ENCODE measurements at places on chromosomes 2 and 18.

- no peak overlapping the region for H3K4me3 ChIP-seq
- H3K36me3 ChIP-seq: peaks cover 12% of the 10 kb centered on the region
- peaks cover 9% of the 10 kb centered on the region for H3K4me1 ChIP-seq
- peaks cover 11% of the 10 kb centered on the region for H3K27me3 ChIP-seq
- DNase-seq: no peak
These were observed 55.5 kb upstream of the ALKAL2 start for GRCh38 chr2:343355-343754.

DNA sequence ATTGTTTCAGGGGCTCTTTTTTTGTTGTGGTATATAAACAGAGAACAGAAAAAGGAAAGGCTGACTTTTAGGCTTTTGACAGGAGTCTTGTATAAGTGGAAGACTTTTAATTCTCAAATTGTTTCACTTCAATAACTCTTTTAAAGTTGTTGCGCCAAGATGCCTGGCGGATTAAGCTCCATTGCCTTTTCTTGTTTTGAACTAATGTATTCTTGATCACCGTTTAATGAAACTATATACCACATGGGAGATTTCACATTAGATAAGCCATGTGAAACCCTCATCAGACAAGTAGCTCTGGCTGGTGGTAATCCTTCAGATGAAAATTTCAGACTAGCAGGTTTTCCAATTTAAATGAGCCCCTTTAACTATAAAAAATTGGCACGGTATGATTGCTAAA is 257.4 kb downstream of the CCDC178 start:
- 0 out of 2 replicates have a peak, but pooled peaks cover 4% of the 10 kb centered on the region for H3K4me1 ChIP-seq
- no peak overlapping the region for H3K4me3 ChIP-seq
- no peaks in the 10 kb centered on the region for H3K36me3 ChIP-seq
- no peak overlapping the region for H3K27ac ChIP-seq

GRCh38 chr2:207223051-207223450 is 57.3 kb upstream of the KLF7 start:
- peaks cover 67% of the 10 kb centered on the region for H3K4me1 ChIP-seq
- H3K27me3 ChIP-seq: peaks cover 11% of the 10 kb centered on the region
- no peaks in the 10 kb centered on the region for H3K36me3 ChIP-seq
- H3K27ac ChIP-seq: no peak overlapping the region

- peaks cover 8% of the 10 kb centered on the region for H3K36me3 ChIP-seq
- H3K4me3 ChIP-seq: no peak overlapping the region
- peaks cover 6% of the 10 kb centered on the region for H3K27me3 ChIP-seq
These were observed 247.1 kb upstream of the SIX2 start for GRCh38 chr2:45256173-45256866.

- H3K4me1 ChIP-seq: peaks cover 2% of the 10 kb centered on the region
- no peak overlapping the region for H3K27ac ChIP-seq
- no peak for DNase-seq
- H3K4me3 ChIP-seq: no peak overlapping the region
- peaks cover 8% of the 10 kb centered on the region for H3K27me3 ChIP-seq
- H3K36me3 ChIP-seq: no peaks in the 10 kb centered on the region
These were observed 10.5 kb upstream of the CYP26B1 start for GRCh38 chr2:72157871-72158771.

GRCh38 chr2:150062416-150062815 is 425.1 kb downstream of the RND3 start:
- peaks cover 71% of the 10 kb centered on the region for H3K4me1 ChIP-seq
- H3K27me3 ChIP-seq: no peaks in the 10 kb centered on the region
- peak overlapping the region; percentile 47 for H3K27ac ChIP-seq

- H3K27ac ChIP-seq: no peak overlapping the region
- no peaks in the 10 kb centered on the region for H3K36me3 ChIP-seq
- H3K27me3 ChIP-seq: no peaks in the 10 kb centered on the region
- no peak overlapping the region for H3K4me3 ChIP-seq
- DNase-seq: no peak
These were observed 115.2 kb downstream of the DIS3L2 start for GRCh38 chr2:232076736-232077135.

DNA sequence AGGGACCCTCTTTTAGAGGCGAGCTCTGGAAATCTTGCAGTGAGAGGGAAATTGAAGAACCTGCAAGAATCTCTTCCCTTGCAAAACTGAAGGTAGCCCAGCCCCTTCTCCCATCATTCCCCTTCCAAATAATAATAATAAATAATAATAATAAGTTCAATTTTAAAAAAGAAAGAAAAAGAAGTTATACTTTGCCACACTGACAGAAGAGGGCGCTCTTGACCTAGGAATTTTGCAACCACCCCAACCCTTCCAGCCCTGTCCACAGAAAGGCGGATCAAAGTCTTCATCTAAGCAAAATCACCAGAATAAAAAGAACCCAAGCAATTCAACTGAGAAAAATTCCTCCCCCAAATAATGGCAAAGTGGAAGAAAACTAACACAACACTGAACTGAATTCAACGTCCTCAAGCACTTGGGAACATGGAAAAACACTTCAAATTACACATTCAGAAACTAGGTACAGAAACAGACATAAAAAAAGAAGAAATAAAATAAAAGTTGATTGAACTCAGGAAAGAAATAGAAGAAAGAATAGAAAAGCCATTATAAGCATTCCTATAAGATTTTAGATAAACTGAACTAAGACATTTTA is 98.9 kb upstream of the GLS start:
- peaks cover 20% of the 10 kb centered on the region for H3K4me1 ChIP-seq

DNA sequence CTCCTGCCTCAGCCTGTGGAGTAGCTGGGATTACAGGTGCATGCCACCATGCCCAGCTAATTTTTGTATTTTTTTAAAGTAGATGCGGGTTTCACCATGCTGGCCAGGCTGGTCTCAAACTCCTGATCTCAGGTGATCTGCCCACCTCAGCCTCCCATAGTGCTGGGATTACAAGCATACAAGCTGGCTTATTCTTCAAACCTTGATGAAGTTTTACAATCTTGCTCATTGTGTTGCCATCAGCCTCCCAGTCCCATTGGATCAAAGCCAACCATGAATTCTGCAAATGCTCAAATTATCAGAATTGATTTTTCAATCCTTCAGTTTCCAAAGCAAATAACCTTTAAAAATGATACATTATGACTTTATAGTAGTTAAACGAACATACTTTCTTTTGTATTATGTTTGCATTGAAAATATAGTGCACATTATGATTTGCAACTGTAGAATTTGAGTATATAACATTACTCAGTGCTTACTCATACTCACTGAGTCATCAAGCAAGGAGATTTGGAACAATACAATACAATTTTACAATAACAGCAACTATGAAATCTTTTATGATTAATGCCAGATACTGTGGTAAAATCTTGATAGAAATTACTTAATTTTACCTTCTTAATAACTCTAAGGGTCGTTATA is 1491.9 kb upstream of the CELF4 start:
- no peak overlapping the region for H3K4me3 ChIP-seq
- H3K27me3 ChIP-seq: no peaks in the 10 kb centered on the region
- H3K27ac ChIP-seq: no peak overlapping the region
- H3K4me1 ChIP-seq: peaks cover 8% of the 10 kb centered on the region

DNA sequence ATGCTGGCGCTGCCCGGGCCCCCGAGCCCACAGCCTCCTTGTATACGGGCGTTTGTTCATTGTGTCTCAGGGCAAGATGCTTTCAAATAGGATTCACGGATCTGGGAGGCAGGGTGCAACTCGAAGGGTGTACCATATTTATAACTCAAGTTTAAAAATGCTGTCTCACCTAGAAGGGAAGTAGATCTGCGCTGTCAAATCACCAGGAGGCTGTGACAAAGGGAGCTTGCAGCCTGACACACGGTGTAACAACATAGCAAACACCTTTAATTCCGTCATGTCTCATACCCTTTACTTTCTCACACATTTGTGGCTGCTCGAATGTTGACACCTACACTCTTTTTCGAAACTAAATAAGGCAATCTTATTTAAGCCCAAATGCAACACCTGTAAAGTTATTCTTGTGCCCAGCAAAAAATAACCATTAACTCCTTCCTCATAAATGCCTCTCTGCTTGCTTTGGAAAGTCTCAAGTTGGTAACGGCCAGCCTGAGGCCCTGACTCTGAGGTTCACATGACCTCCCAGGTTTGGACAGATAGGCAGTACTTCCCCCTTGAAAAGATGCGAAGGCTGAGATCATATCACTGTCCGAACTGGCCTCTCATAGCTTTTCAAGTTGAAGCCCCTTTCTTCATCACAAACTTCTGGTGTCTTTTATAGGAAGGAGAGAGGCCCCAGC is 11.6 kb downstream of the ZEB2 start:
- H3K4me3 ChIP-seq: no peak overlapping the region
- H3K27ac ChIP-seq: no peak overlapping the region
- DNase-seq: no peak
- peaks cover 54% of the 10 kb centered on the region for H3K27me3 ChIP-seq

GRCh38 chr2:237735798-237736197 is 62.8 kb upstream of the RBM44 start:
- H3K4me1 ChIP-seq: peaks cover 72% of the 10 kb centered on the region
- H3K27ac ChIP-seq: peak overlapping the region; percentile 93
- no peak for DNase-seq

DNA sequence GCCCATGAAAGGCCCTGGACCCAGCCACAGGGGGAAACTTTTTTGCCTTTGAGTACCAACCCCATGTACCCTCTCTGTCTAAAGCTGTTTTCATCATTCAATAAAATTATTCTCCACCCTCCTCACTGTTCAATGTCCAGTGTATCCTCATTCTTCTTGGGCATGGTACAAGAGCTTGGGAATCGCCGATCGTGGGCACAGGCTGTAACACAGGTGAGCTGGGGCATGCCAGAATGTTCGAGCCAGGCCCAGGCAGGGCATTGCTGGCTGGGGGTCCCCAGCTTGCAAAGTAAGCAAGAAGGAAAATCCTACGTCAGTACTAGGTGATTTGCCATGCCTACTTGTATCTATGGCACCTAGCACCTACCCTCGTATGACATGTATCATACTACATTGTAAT is 162.1 kb upstream of the NOL4 start:
- H3K27ac ChIP-seq: no peak overlapping the region
- DNase-seq: no peak
- H3K4me1 ChIP-seq: no peaks in the 10 kb centered on the region
- H3K4me3 ChIP-seq: no peak overlapping the region
- no peaks in the 10 kb centered on the region for H3K27me3 ChIP-seq

- no peaks in the 10 kb centered on the region for H3K27me3 ChIP-seq
- no peak for DNase-seq
- peaks cover 43% of the 10 kb centered on the region for H3K36me3 ChIP-seq
- H3K4me1 ChIP-seq: no peaks in the 10 kb centered on the region
- no peak overlapping the region for H3K4me3 ChIP-seq
- H3K27ac ChIP-seq: no peak overlapping the region
These were observed 51.0 kb downstream of the PPP4R1 start for GRCh38 chr18:9563331-9563730.

DNA sequence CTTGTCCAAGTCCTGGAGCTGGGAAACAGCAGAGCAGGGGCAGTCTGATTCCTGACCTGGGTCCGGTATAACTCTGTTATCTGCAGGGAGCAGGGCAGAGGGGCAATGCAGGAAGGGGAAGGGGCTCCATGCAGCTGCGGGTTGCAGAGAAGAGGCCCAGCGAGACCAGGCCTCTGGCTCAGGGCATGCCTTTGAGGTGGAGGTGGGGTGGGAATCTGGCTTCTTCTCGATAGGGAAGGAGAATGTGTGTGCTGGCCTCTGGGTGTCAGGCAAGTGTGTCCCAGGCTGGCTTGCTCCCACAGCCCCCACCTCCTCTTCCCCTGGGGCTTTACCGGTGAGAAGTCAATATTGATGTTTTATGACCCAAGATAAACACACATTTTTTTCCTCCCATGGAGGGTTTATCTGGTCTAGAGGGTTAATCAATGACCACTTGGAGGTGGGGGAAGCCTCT is 187.1 kb upstream of the HAAO start:
- H3K27ac ChIP-seq: no peak overlapping the region
- no peaks in the 10 kb centered on the region for H3K27me3 ChIP-seq
- DNase-seq: no peak

DNA sequence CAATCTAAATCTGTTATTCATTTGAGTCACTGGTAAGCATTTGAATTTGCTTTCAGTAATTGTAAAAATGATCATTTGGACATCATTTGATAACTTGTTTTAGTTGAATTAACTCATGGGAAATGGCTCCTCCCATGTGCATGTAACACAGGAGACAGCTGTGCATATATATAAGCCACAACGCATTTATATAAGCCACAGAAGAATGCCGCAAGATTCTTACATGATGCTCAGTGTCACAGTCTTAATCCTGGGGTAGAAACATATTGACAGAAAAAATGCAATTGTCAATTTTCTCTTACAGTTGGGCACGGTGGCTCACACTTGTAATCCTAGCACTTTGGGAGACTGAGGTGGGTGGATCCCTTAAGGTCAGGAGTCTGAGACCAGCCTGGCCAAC is 13.3 kb upstream of the IAH1 start:
- H3K27ac ChIP-seq: no peak overlapping the region
- H3K4me3 ChIP-seq: no peak overlapping the region
- H3K27me3 ChIP-seq: no peaks in the 10 kb centered on the region
- DNase-seq: no peak
- peaks cover 6% of the 10 kb centered on the region for H3K4me1 ChIP-seq

- no peak for DNase-seq
- H3K4me3 ChIP-seq: no peak overlapping the region
- H3K27me3 ChIP-seq: peaks cover 6% of the 10 kb centered on the region
- H3K4me1 ChIP-seq: peaks cover 2% of the 10 kb centered on the region
- H3K27ac ChIP-seq: no peak overlapping the region
These were observed 55.9 kb downstream of the LYPD6B start for GRCh38 chr2:149094217-149095015.

DNA sequence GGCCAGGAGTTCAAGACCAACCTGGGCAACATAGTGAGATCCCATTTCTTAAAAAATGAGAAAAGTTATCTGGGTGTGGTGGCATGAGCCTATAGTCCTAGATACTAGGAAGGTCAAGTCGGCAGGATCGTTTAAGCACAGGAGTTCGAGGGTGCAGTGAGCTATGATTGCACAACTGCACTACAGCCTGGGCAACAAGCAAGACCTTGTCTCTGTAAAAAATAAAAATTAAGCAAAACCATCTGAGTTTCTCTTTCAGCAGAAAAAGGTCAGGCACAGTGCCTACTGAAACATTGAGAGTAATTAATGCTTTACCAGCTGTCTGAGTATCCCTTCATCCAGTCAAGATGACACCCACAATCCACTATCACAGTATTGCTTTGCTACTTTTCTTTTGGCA is 258.3 kb downstream of the MBD5 start:
- no peaks in the 10 kb centered on the region for H3K27me3 ChIP-seq
- no peak for DNase-seq
- H3K27ac ChIP-seq: no peak overlapping the region

DNA sequence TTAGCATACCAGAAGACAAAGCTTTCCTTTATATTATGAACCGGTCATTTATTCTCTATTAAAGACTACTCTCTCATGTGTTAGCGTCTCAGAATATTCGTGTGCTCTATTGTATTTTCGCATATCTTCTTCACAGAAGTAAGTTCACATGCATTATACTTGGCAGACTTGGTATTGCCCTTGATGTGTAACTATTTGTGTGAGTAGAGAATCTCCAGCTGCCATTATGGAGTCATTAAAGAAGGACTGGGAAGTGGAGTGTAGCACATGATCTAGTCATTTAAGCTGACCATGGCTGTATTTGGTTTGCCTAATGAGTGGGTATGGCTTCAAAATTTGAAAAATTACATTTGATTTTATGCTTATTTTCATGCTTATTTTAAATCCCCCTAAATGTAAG is 92.9 kb downstream of the TTC27 start:
- H3K36me3 ChIP-seq: peaks cover 14% of the 10 kb centered on the region
- no peak overlapping the region for H3K4me3 ChIP-seq
- H3K4me1 ChIP-seq: no peaks in the 10 kb centered on the region
- DNase-seq: no peak

- H3K4me1 ChIP-seq: peaks cover 45% of the 10 kb centered on the region
- H3K36me3 ChIP-seq: 0 out of 2 replicates have a peak, but pooled peaks cover 5% of the 10 kb centered on the region
- no peak overlapping the region for H3K4me3 ChIP-seq
- H3K27me3 ChIP-seq: no peaks in the 10 kb centered on the region
- H3K27ac ChIP-seq: no peak overlapping the region
These were observed 225.7 kb downstream of the MREG start for GRCh38 chr2:215787565-215788178.
